ENCODE measurements at places on chromosomes 2 and 18. TPM values are rescaled to one million over a fixed set of nuclear protein-coding genes. Genes with fewer than 3 reads are reported as not detected.

DNA sequence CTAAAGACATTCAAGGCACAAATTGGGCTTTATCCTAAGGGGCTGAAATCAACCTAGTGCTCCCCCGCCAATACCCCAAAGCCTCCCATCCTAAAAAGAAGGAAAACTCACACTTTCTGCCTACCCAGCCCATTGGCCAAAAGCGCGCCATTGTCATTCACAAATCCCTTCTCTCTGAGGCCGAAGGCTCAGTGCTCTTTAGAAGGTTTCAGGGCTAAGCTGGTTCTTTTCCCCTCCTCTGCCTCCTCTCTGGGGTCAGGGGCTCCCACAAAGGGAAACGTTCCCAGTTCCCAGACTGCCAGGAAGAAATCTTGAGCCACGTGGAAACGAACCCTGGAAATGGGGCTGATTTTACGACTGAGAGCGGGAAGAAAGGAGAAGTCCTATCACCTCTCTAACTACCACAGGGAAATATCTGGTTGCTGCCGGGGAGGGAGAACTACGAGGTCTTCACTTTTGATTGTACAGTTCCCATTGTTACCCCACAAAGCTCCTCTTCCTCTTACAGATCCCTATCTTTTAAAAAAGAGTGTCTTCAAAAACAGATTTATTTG lies 1.7 kb upstream of the SKOR2 start:
- H3K4me3 ChIP-seq: no peak overlapping the region
- no peak for DNase-seq
- no peak overlapping the region for H3K27ac ChIP-seq
- no peaks in the 10 kb centered on the region for H3K36me3 ChIP-seq

DNA sequence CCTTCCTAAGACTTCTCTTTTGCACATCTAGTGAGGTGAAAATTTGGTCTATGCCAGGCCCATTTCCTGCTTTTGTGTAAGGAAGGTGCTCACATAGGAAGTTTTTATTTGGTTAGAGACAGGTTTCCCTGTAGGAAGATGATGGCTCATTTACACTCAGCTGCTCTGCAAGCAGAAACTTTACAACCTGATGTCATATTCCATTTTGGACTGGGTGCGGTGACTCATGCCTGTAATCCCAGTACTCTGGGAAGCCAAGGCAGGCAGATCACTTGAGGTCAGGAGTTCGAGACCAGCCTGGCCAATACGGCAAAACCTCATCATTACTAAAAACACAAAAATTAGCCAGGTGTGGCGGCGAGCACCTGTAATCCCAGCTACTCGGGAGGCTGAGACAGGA lies 35.8 kb downstream of the CASP10 start:
- H3K27me3 ChIP-seq: no peaks in the 10 kb centered on the region
- no peak for DNase-seq
- H3K4me3 ChIP-seq: no peak overlapping the region
- no peak overlapping the region for H3K27ac ChIP-seq

DNA sequence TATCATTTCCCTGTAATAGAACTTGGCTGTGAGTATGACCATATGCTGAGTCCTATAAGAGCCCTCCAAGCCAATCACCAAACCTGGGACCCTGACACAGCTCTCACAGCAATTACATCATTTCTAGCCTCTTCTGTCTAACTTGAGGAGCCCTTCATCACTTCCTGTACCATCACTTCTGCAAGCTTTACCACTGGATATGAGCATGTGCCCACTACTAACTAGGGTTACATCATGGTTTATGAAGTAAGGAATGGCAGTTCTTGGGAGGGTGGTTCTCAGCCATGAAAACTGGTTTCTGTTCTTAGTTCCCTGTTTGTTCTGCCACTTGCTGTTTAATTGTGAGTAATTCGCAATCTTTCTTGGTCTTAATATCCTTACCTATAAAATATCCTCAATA lies 31.0 kb upstream of the EPB41L3 start:
- H3K27ac ChIP-seq: no peak overlapping the region
- H3K4me3 ChIP-seq: no peak overlapping the region
- H3K27me3 ChIP-seq: no peaks in the 10 kb centered on the region
- DNase-seq: no peak

The CD8B2 gene
- not detected for total RNA-seq

The MDH1B gene
- 4.7 TPM for total RNA-seq

The DSG4 gene
- not detected for total RNA-seq

The CTNNA2 gene
- 15.5 TPM for total RNA-seq

The PRLH gene
- not detected for total RNA-seq

All from cardiac muscle cell (in vitro differentiated cells and primary cell).